Immature natural killer cell (primary cell): ENCODE measurements at places on chromosomes 11 and 22.

DNA sequence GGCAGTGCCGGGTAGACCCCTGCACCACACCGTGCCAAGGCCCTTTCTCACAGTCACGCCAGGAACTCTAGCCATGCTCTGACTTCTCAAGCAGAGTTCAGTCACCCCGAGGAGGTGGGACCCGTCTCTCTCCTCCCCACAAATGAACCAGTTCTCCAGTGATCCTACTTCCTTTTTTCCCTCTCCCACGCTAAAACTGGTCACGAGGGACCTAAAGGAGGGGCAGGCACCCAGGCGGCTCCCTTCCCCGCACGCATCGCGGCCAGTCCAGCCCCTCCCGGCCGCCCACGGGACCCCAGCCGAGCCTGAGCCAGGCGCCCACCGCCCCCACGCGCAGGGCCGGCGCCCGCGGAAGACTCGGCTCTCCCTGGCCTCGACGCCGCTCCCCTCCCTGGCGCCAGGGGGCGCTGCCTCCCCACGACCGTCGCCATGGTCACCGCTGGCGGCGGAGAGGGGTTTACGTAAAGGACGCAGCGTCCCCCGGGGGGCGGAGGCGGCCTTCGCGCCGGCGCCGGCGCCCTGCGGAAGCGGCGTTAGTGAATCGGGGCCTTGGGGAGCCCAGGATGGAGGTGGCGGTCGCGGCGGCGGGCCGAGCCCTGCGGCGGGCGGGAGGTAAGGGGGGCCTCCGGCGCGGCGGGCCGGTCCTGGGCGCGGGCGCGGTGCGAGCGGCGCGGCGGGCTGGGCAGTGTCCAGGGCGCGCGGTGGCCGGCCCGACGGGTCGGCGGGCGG is at the start of gene DAGLA:
Gene DAGLA (plus strand): TSS at position 499 of the 729 bp plus-strand sequence. CDS start 39,765 bp downstream, outside the sequence.
- DNase-seq = peak; percentile 81

GRCh38 chr11:96648991-96649390 is 259.2 kb downstream of the JRKL start:
- no peak for DNase-seq

- DNase-seq = no peak
These were observed 680.4 kb downstream of the TBC1D22A start for GRCh38 chr22:47442821-47443220.

DNA sequence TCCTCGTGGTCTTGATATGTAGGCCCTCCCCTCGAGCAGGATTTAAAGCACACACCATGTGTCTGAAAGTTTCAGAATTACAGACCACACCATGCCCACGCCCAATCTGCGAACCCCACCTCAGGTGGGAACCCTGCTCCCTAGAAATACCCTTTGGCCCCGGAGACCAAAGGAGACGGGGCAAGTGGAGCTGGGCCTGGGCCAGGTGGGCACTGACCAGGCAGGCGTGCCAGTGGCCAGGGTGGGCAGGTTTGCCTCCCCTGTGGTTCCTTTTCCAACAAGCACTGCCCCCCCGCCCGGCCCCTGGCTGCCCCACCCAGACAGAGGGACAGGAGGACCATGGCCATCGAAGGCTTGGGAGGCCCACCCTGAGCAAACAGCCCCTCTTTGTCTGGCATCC is 400.4 kb downstream of the TBC1D22A start:
- DNase-seq = no peak
